ENCODE measurements at places on chromosomes 5 and 9. TPM values are rescaled to one million over a fixed set of nuclear protein-coding genes. Genes with fewer than 3 reads are reported as not detected.
A peak's percentile ranks its signal among the peaks of the same experiment; 100 is the strongest.

Gene GFI1B
- total RNA-seq = not detected

Gene AIF1L
- total RNA-seq = 1.7 TPM

Gene SPINK13
- not detected for total RNA-seq

Gene SPINK1
- not detected for total RNA-seq

DNA sequence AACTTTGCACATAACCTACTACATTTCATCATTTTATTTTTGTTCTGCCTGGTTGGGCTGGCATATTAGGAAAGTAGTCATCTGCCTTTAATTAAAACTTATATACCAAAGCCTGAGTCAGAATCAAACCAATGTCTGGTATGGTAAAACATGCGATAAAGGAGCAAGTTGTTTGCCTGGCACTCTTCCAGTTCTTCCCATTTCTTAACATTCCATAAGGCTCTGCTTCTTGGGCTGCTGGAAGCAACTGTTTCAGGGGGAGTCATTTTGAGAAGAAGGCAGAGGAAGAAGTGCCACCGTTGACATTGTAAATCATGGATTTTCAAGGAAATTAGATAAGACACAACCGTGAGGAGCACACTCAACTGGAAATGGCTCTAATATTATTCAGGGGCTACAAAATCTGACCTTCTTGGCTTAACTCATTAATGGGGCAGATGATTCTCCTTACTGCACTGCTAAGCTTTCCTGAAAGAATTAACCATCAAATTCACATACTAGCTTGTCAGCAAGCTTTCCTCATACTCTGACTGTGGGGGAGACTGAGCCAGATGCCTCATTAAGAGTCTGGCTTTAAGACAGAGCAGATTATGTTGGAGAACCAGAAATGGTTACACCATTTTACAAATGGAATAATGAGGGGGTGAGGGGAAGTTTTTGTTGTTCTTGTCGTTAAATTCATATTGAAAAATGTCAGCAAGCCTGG, 391.0 kb downstream of the TMEM232 start:
- ATAC-seq = no peak

- ATAC-seq = no peak
Measured at GRCh38 chr9:111805262-111805661, 10.5 kb upstream of the SHOC1 start.

DNA sequence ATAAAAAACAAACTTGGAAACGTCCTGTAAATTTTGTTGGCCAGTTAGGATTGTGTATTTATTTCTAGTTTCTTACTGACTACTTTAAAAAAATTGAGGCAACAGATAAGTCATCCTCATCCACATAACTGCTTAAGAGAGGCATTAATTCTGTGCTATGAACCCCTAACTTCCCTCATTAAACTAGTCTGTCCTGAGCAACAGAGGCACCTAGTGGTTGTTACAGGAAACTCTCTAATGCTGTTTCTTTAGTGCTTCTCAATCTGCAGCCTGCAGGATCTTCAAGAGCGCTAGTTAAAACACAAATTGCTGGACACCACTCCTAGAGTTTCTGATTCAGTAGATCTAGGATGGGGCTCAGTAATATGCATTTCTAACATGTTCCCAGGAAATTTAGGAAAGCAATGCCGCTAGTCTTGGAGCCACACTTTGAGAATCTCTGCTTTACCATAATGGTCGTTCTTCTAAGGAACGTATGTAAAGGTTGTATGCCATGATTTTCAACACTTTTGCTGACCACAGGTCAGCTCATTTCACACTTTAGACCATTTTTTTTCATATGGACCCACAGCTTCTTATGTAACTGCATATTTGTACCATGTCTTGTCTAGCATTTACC, 410.1 kb upstream of the SMARCA2 start:
- peak; percentile 23 for ATAC-seq

DNA sequence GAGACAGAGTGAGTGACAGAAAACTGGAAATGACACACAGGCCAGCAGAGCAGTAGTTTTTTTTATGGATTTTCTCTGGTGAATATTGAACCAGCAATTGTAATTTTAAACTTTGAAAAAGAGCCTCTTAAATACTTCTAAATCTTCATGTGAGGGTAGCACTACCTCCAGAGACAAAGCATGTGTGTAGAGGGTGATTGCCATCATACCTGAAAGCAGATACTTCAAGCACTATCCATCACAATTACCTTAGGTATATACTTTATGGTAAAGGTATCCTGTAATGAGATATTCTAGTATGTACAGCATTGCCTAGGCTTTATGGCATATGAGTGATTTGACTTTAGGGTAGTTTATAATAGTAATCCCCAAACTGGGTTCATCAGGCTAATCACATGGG, 3.4 kb upstream of the EBF1 start:
- no peak for ATAC-seq

DNA sequence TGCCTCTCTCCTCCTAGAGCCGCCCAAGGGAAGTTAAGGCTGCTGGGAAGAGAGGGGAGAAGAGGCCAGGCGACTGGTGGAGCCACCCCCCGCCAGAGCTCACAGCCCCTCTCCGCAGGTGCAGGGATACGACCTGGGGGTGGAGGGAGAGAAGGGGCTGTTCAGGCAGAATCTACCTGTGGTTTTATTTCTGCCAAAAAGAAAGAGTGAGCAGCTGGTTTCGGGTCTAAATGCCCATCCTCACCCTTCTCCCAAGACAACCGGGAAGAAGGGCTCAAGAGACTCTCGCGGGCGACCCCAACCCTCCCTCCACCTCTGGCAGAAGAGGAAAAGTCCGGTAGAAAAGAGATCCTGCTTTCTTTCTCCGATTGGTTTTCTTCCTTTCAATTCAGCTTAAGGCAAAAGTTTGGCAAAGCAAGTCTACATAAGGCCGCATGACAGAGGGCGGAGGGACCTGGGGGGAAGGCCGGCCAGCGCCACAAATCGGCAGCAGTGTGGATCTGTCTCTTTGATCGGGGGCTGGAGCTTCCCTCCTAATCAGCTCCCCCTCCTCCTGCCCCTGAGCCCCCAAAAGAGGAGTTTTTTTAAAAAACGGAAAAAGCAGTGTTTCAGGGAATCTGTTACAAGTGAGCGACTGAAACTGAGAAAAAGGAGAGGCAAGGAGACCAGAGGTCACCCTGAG, 16.3 kb downstream of the FAM78A start:
- no peak for ATAC-seq

DNA sequence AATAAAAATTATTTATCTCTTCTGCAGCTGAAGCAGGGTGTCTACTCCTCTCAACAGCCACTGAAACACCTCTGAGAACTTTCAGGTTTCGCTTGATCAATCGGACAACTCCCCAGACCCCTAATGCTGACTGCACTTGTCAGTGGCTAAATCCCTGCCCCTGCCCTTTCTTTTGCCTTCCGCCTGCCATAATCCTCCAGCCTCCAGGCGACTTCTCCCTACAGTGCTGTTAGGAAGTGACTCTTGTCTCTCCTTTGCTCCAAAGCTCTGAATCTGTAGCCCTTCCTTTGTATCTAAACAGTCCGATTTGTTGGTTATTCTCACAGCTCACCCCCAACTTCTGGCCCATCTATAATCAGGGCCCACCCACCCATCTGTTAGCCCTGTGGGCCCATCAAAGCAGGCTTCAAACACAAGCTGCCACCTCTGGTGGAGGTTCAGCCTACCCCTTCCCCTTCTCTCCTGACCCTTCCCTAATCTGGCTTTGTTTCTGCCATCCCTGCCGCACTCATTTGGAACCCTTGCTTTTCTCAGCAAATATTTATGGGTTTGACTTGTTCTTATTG, 53.7 kb upstream of the IFNK start:
- ATAC-seq = no peak

GRCh38 chr5:23169660-23170416, 316.7 kb upstream of the CDH12 start:
- no peak for ATAC-seq

DNA sequence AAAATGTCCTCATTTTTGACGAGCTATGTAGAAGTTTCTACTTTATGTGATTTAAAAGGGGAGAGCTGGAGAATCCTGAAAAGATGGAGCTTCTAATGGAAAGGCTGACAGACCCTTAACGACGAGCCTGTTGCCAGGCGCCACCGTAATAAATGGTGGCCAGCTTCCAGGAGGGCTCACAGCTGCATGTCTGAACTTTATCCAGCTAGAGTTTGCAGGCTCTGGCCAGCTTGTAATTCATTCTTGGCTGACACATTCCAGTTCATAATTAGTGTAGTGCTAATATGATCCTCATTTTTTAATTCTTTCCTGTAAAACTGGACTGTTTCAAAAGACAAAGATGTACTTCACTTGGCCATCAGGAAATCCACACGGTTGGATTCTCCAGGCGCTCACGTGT, 246.7 kb downstream of the GAS1 start:
- ATAC-seq = no peak

Data from activated T-helper 17 cell treated with anti-CD3 and anti-CD28 coated beads, Interleukin-2, amount 50 U/mL, for 72 hours (primary cell).